ENCODE measurements at places on chromosomes 6 and 20.

- no peak for DNase-seq
Observed at GRCh38 chr6:25635886-25636317, 16.1 kb upstream of the SCGN start.

DNA sequence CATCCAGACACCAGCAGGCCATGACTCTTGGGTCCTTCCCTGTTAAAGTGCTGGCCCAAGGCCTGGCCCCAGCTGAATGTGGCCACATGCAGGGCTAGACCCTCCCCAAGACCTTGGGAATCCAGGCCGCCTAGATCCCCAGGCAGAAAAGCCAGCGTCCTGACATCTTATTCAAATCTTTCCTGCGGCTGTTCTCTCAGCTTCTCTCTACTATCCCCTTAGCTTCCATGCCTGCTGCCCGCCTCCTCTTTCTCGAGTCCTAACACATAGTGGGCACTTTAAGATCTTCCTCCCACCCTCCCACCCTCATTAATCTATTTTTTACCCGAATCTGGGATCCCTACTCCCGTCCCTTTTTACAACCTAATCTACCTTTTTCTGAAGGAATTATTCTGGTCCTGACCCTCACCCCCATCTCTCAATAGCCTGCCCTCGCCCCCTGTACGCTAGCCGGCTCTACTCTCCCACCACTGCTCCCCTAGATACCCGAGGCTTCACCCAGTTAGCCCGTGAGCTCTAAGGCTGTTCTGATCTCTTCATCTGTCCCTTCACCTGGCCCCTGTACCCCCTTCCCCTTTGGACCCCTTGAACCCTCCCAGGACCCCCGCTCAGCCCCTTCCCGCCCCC is at the start of gene CCHCR1:
CCHCR1 (minus strand) TSS at position 290 of the 627 bp plus-strand sequence; CDS start at position 88, 202 bp downstream.
- no peak for DNase-seq

GRCh38 chr6:138410048-138410735 is 6.2 kb downstream of the HEBP2 start:
- DNase-seq, result peak; percentile 61

GRCh38 chr6:136831873-136832562 is 9.6 kb downstream of the PEX7 start:
- no peak for DNase-seq

DNA sequence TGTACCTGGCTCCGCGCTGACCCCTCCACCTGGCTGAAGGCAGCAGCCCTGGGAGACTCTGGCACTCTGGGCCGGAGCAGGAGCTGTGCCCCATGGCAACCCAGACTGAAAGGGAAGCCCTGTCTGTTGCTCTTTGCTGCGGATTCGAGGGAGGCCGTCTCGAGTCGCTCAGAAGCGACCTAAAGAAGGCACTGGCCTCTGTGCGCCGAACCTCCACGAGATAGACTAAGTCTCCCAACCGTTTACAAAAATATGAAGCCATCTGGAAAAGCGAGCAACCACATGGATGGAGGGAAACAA is 10.5 kb upstream of the TBX18 start:
- DNase-seq, result no peak

DNA sequence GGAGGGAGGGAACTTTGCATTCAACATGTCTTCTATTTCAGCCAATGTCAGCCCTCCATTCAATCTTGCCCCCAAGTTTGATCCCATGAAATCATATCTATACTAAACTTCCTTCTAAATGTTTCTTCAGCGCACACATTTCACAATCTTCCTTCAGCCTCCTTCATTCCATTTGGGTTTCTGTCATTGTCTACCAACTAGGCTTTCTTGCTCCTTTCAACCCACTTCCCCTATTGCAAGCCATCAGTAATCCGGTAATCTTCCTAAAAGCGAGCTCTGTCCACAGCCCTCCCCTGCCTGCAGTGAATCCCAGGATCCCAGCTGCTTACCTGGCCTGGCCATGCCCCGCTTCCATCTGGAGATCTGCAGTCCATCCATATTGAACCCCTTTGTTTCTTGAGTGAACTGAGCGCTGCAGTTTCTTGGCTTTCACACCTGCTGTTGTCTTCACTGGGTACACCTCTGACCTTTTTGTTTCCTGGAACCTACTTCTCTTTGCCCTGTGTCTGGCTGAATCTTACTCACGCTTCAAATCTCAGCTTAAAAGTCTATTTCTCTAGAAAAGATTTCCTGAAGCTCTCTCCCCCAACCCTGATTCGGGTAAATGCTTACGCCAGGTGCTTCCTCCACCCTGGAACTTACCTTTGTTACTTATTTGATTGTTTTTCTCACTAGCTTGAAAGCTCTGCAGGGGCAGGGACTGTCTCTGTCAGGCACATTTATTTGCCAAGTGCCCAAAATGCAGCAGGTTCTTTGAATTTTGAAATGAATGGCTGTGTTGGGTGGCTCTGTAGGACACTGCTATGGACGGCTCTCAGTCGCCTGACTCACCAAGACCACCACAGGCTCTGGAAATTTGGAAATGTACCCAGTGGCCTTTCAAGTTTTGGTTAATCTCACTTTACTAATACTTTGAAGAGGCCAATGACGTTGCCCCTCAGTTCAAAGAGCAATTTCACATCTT is 50.3 kb downstream of the ADTRP start:
- DNase-seq, result no peak

DNA sequence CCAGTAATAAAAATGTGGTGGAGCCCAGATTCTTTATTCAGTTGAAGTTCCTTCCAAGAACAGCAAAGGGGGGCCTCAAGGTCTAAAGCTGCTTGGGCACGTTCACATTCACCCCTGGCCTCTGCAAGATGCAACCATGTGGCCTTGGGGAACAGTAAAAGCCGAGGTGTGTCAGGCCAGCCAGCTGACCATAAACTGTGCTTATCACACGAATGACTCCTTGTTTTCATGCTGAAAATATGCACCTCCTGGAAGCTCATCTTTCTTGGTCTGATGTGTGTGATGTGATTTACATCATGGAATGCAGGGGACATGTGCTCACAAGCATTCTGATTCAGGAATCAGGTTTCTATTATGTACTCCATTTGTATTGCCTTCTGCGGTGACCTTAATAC is 211.6 kb upstream of the MARCKS start:
- peak; percentile 24 for DNase-seq

DNA sequence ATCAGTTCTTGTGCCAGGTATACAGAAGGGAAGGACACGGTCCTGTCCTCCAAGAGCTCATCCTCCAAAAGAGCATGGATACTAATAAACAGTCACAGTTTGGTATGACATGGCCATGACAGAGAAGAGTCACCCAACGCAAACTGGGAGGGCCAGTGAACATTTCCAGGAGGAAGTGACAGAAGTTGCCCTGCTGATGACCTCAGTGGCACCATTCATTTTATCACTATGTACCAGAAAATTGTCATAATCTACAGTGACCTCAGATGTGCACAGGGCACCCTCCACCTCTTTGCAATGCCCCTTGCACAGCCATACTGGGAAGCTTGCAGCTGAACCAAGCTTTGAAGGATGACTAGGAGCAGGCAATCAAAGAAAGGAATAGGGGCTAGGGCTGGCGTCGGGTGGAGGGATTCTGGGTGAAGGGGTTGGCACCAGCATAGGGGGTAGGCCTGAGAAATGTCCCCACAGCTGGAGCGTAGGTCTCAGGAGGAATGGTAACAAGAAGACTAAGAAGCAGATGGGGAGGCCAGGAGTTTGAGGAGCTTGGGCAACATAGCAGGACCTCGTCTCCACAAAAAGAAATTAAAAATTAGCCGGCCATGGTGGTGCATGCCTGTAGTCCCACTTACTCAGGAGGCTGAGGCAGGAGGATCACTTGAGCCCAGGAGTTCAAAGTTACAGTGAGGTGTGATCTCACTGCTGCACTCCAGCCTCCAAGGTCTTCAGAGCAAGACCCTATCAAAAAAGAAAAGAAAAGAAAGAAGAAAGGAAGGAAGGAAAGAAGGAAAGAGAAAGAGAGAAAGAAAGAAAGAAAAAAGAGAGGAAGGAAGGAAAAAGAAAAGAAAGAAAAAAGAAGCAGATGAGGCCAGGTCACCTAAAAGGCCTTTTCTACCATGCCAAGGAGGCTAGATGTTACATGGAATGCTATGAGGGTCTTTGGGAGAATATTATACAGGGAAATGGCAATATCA is 65.3 kb upstream of the SNX9 start:
- no peak for DNase-seq

GRCh38 chr6:111803371-111803770 is 69.9 kb downstream of the FYN start:
- DNase-seq, result no peak

Measured in uterus (tissue), 4 donors.